Astrocyte of the spinal cord (primary cell): ENCODE measurements at places on chromosomes 13 and 19.

GRCh38 chr13:50677258-50677657 lies 166.2 kb downstream of the DLEU7 start:
- no peak for DNase-seq

- no peak for DNase-seq
These were observed 2.7 kb downstream of the ALDH16A1 start for GRCh38 chr19:49455773-49456172.

GRCh38 chr19:49882643-49883042 lies 5.1 kb downstream of the TBC1D17 start:
- no peak for DNase-seq

DNA sequence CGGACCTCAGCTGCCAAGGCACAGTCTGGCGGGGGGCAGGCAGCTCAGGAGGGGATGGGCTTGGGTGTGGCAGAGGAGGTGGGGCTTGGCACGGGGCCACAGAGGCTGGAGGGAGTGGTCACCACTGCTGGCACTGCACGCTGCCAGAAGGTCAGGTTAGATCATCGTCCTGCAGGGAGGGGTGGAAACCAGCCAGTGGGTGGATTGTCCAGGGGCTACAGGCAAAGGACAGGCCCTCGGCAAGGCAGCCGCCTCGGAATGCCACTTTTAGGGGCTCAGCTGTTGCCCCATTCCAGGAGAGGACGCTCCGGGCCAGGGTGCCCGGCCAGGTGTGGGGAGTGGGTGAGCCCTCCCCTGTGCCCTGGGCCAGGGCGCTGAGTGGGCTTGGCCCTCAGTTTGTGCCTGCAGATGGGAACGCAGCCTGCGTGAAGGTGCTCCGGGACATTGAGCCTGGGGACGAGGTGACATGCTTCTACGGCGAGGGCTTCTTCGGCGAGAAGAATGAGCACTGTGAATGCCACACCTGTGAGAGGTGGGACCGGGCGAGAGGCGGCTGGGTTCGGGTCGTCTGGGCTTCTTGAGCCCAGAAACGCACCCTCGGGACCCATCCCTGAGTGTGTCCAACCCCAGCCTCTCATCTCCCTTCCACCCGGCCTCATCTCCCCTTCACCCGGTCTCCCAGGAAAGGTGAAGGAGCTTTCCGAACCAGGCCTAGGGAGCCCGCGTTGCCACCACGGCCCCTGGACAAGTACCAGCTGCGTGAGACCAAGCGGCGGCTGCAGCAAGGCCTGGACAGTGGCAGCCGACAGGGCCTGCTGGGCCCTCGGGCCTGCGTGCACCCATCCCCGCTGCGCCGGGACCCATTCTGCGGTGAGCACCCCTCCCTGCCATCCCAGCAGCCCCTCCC lies 6.4 kb downstream of the KMT5C start:
- peak; percentile 14 for DNase-seq
